ENCODE measurements at places on chromosomes 7 and 10.

DNA sequence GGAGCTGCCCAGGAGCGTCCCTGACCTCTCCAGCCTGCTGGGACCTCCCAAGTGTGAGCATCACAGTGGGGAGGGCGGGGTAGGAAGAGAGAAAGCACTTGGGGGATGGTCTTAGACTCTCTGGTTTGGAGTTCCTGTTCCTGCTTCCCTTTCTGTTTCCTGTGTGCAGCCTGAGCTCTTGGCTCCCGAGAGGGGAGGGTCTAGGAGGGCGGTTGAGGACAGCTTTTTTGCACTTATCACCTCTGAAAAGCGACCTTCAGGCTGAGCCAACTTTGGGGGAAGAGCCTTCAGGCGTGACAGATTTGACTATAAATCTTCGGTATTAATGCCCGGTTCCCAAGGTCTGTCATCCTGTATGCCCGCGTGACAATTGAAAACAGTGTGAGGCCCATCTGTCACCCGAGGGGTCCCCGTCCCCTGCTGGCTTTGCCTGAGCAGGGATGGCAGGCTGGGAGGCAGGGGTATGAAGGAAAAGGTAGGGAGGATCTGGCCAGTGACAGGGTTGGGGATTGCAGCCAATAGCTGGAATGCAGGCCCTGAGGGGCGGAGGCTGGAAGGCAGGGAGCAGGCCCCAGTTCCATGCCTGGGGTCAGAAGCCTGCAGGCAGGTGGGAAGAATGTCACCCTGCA lies 78.6 kb downstream of the CDH23 start:
- DNase-seq, result no peak

DNA sequence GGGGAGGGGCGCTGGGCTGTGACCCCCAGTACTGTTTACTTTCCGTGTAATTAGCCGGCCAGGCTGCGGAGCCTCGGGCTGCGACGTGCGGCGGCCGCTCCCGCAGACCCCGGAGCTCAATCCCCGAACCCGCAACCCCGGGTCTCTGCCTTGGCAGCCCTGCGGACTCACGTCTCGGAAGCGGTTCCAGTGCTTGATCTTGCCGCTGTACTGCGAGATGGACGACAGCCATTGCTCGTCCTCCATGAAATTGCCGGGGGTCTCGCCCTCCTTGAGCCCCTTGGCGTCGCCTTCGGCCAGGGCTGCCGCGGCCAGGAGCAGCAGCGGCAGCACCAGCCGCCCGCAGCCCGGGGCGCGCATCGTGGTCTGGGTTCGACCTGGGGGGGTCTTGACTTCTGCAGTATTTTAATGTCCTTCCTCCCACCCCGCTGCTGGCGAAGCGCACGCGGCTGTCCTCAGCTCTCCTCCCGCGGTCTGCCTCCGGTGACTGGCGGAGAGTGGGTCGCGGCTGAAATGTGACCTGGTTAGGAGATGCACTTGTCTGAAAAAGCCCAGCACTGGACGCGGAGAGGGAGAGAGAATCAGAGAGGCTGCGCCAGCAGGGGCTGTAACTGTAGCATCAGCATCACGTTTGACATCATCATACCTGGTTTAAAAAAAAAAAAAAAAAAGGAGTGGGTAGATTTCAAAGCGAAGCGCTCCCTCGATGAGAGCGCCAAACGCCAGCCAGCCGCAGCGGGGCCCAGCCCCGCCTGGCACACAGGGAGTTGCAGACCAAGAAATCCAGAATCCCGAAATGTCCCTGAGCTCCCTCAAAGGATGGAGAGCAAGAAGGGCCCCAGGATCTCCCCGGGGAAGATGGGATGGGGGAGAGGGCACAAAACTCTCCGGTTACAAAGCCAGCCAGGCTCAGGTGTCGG lies at the start of gene SPOCK2:
Gene SPOCK2, minus strand, starts transcription at position 583 of the 920 bp plus-strand sequence. Its CDS starts 223 bp downstream, at position 360.
- no peak for DNase-seq

GRCh38 chr7:31853380-31853779 lies 166.4 kb downstream of the PPP1R17 start:
- DNase-seq, result no peak

DNA sequence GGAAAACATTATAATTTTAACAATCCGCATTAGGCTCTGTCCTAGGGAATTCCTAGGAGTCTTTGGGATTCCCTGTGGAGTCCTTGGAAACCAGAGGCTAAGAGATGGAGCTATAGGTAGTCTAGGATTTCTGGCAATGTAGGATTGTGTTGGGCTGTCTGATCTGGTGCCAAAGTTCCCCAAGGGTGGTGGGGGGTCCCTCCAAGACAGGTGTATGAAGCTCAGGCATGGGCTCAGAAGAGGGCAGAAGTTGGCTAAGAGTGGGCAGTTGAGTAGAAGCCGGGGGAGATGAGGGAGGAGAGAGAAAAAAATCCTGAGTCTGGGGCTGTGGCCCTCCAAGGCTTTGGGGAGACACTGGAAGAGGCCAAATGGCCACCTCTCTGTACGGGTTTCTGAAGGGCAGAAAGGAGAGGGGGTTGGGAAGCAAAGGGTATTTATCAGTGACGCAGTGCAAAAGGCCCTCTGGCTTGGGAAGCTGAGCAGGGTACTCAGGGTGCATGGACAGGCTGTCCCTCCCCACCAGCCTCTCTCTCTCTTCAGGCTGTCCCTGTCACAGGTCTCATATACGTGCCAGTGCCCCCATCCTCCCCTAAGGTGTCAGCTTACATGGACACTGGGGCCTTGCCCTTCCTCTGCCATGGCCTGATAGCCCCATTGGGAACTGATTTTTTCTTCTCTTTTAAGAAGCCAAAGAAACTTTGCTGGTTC lies 929 bp downstream of the HOXA6 start:
- no peak for DNase-seq

Measured in stimulated activated CD4-positive, alpha-beta T cell treated with anti-CD3 and anti-CD28 coated beads, TNF-alpha, amount 100 ng/mL, for 48 hours (primary cell).